ENCODE measurements at places on chromosomes 1 and 21. TPM values are rescaled to one million over a fixed set of nuclear protein-coding genes. Genes with fewer than 3 reads are reported as not detected.

GRCh38 chr1:160569806-160570205 is 9.5 kb downstream of the CD84 start:
- DNase-seq = no peak

- DNase-seq = no peak
Observed at GRCh38 chr1:54354899-54355298, 51.3 kb downstream of the SSBP3 start.

GRCh38 chr1:104435255-104435654 is 685.6 kb downstream of the AMY1C start:
- no peak for DNase-seq

- no peak for DNase-seq
Observed at GRCh38 chr1:178634445-178634844, 90.6 kb upstream of the RALGPS2 start.

ZNF648 gene
- total RNA-seq = 0.73 TPM

DNA sequence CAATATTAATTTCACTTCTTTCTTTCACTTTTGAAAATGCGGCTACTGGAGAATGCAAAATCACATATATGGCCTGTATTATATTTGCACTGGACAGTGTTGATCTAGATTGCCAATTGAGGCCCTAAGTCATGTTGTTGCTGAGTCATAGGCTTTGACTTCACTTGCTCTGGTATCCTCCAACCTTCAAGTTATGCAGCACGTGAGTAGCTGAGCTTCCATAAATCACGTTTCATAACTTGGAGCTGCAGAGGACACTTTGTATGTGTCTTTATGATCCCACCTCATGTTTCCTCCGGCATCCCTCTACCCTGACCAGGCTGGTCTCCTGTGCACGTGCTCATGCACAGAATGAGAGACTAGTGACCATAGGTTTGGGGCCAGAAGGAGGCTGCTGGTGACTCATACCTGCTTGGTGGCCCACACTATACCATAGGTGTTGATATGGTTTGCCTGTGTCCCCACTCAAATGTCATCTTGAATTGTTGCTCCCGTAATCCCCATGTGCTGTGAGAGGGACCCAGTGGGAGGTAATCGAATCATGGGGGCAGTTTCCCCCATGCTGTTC is 103.0 kb upstream of the TSPAN2 start:
- DNase-seq = no peak
